ENCODE measurements at places on chromosomes 7 and 10. TPM values are rescaled to one million over a fixed set of nuclear protein-coding genes. Genes with fewer than 3 reads are reported as not detected.

DNA sequence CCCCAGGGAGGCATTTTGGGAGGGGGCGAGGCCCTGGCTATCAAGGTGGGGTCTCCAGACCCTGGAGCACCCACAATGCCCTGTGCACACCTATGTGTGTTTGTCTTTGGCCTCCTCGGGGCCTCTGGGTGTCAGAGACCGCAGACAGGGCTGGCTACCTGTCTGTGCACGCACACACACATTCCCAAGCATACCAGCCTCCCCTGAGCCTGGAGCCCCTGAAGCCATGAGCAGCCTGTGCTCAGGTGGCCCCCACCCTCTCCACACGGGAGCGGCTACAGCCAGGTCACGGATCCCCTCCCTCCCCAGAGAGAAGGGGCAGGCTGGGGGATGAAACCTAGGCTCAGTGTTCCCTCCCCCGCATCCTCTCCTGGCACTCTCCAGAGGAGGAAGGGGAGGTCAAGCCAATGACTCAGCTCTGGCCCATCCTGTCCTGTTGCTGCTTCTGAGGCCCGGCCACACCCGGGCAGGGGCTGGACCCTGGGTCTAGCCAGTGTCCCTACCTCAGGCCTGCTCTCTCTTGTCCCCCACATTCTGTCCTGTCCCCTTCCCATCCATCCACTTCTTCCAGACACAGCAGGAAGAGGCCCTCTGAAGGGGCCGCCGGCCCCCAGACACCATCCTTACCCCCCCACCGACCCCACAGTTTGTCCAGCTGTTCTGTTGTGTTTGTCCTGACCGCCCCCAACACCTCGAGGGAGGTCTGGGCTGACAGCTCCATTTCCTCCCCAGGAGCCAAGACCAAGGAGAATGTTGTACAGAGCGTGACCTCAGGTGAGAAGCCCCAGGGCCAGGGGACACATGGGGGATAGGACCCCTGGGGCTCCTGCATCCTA lies 720 bp downstream of the SNCG start:
- no peaks in the 10 kb centered on the region for H3K27me3 ChIP-seq
- peak overlapping the region; percentile 83 for H3K27ac ChIP-seq
- DNase-seq, result peak; percentile 79
- H3K36me3 ChIP-seq, result no peaks in the 10 kb centered on the region

DNA sequence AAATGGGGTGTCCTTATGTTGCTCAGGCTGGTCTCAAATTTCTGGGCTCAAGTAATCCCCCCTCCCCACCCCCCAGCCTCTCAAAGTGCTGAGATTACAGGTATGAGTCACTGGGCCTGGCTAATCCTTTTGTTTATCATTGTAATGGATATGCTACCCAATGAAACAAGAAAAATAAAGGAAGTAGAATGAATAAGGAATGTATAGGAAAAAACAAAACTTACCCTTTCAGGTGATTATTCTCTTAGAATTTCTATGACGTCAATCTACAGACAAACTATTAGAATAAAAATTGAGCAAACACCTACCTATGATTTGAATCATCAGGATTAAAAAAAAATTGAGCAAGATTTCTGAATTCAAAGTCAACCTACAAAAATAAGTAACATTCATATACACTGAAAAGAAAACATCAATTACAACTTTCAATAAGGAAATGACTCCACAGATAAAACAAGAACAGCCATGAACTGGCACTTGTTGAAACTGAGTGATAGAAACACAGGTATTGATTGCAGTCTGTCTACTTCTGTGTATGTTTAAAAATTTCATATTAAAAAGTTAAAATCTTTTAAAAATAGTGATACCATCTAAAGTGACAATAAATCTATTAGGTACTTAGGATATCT lies 12.2 kb downstream of the ADAM12 start:
- H3K36me3 ChIP-seq, result no peaks in the 10 kb centered on the region
- DNase-seq, result no peak
- H3K27me3 ChIP-seq, result no peaks in the 10 kb centered on the region

DNA sequence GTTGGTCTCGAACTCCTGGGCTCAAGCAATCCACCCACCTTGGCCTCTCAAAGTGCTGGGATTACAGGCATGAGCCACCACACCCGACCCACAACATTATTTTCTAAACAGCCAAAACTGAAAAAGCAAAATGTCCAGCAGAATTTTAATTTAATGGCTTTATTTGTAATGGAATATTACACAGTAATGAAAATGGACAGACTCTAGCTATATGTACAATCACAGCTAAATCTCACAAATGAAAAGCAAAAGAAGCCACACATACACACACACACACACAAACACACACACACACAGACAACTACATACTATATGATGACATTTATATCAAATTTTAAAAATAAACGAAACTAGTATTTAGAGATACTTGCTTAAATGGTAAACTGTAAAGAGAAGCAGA lies 18.7 kb downstream of the ARHGAP19 start:
- no peak overlapping the region for H3K4me3 ChIP-seq
- H3K27ac ChIP-seq, result no peak overlapping the region
- no peak for DNase-seq
- peaks cover 3% of the 10 kb centered on the region for H3K4me1 ChIP-seq

DNA sequence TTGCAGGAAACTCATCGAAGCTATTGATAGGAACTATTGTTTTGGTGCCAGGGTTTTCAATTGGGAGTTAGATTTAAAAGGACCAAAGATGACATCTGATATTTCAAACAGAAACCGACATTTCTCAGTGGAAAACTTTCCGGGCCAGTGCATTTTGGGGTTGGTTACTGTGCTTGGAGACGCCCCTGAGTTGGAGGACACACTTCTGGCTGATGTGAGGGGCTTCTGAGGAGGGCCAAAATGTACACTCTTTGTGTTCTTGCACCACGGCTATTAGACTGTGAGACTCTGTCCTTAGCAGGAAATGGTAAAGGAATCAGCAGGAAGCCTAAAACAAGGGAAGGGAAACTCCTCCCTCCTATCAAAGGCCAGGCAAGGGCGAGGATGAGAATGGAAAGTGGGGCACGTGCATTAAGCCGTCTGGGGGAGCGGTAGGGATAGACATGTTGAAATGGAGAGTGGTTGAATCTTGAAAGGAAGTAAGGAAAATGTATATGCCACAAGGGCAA lies 1.8 kb upstream of the SRGN start:
- peak overlapping the region; percentile 42 for H3K4me3 ChIP-seq
- H3K27ac ChIP-seq, result peak overlapping the region; percentile 60
- peaks cover 5% of the 10 kb centered on the region for H3K4me1 ChIP-seq
- H3K36me3 ChIP-seq, result no peaks in the 10 kb centered on the region

GRCh38 chr7:26250239-26250638 lies 41.4 kb upstream of the SNX10 start:
- no peaks in the 10 kb centered on the region for H3K36me3 ChIP-seq
- no peak overlapping the region for H3K27ac ChIP-seq
- no peaks in the 10 kb centered on the region for H3K4me1 ChIP-seq
- DNase-seq, result no peak

GRCh38 chr7:6284055-6284400 lies 11.6 kb upstream of the CYTH3 start:
- no peaks in the 10 kb centered on the region for H3K4me1 ChIP-seq
- no peak for DNase-seq
- H3K36me3 ChIP-seq, result no peaks in the 10 kb centered on the region
- H3K4me3 ChIP-seq, result no peak overlapping the region

DNA sequence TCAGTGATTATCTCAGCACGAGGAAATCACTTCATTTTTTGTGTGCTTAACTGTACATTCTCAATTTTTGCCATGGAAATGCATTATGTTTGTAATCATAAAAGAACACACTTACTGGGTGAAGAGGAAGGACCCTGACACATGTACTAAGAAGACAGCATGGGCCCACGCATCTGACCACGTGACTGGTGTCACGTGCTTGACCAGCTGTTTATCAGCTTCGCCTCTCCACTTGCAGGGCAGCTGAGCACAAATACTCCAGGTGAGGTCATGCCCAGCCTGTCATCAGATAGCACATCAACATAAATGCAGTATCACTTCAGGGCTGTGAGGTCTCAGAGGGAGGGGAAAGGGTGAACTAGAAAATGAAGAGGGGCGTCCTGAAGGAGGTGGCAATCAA lies 179.8 kb downstream of the EBF3 start:
- H3K36me3 ChIP-seq, result no peaks in the 10 kb centered on the region
- H3K4me3 ChIP-seq, result no peak overlapping the region
- DNase-seq, result no peak
- H3K27ac ChIP-seq, result no peak overlapping the region
- H3K4me1 ChIP-seq, result no peaks in the 10 kb centered on the region

- H3K4me3 ChIP-seq, result no peak overlapping the region
- no peak for DNase-seq
- H3K27ac ChIP-seq, result no peak overlapping the region
- H3K36me3 ChIP-seq, result no peaks in the 10 kb centered on the region
- H3K27me3 ChIP-seq, result no peaks in the 10 kb centered on the region
These were observed 177.3 kb upstream of the TMEM72 start for GRCh38 chr10:44733501-44734488.

GRCh38 chr10:96541921-96542320 lies 28.2 kb upstream of the TLL2 start:
- no peak overlapping the region for H3K27ac ChIP-seq
- no peak overlapping the region for H3K4me3 ChIP-seq
- no peaks in the 10 kb centered on the region for H3K4me1 ChIP-seq
- H3K36me3 ChIP-seq, result peaks cover 18% of the 10 kb centered on the region

Gene SOSTDC1
- 13.4 TPM for total RNA-seq

Gene SPAM1
- total RNA-seq, result not detected

Gene UPK3BL2
- total RNA-seq, result 21.6 TPM

Gene CALML3
- total RNA-seq, result not detected

Gene ATOH7
- total RNA-seq, result 0.16 TPM
